ENCODE measurements at places on chromosomes 1 and 21.

DNA sequence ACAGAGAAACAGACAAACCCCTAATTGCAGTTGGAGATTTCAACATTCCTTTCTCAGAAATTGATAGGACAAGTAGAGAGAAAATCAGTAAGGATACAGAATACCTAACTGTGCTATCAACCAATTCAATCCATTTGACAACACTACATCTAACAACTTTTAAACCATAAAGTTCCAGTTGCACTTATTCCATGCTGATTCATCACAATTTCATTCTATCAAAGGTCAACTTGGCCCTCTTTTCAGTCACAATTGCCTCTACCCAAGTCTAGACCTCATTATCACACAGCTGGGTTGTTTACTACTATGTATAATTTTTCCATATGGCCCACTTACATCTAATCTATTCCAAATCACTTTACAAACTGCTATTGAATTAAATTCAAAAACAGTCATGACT lies 19.8 kb upstream of the DESI2 start:
- no peak for DNase-seq

DNA sequence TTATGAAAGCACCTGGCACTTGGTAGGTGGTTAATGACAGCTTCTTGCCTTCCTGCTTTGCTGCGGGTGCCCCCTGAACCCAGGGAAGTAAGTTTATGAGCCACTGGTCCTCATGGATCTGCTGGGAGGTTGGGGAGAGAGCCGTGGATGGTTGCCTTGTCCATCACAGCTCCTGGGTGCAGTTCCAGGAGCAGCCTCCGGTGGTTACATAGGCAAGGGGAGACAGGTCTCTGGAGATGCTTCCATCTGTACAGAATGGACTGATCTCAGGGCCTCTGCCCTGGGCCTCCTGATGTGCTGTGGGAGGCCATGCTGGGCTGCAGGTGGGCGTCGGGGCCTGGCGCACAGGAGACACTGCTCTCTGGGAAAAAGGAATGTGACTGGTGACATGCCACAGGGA lies 31.6 kb upstream of the ARHGEF10L start:
- DNase-seq = no peak

- DNase-seq = no peak
These were observed 258.0 kb downstream of the FMN2 start for GRCh38 chr1:240349695-240350094.

- no peak for DNase-seq
These were observed 18.3 kb downstream of the KCNC4 start for GRCh38 chr1:110228381-110228780.

GRCh38 chr1:97500760-97501159 lies 420.1 kb downstream of the DPYD start:
- no peak for DNase-seq

DNA sequence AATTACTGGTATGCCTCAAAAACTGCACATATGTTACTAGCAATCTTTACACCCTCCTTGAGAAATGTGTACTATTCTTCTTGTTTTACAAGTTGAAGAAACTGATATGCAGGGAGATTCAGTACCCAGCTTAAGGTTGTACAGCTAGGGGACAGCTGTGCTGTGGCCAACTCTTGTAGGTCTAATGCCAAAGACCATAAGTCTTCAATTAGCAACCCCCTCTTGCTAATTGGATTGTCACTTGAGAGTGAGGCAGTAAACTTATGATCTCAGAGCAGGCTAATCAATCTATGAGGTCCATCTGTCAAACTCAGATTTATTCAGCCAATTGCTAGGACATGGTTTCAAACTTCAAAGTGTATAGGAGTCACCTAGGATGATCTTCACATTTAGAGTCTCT lies 492.0 kb upstream of the USP24 start:
- DNase-seq = no peak

DNA sequence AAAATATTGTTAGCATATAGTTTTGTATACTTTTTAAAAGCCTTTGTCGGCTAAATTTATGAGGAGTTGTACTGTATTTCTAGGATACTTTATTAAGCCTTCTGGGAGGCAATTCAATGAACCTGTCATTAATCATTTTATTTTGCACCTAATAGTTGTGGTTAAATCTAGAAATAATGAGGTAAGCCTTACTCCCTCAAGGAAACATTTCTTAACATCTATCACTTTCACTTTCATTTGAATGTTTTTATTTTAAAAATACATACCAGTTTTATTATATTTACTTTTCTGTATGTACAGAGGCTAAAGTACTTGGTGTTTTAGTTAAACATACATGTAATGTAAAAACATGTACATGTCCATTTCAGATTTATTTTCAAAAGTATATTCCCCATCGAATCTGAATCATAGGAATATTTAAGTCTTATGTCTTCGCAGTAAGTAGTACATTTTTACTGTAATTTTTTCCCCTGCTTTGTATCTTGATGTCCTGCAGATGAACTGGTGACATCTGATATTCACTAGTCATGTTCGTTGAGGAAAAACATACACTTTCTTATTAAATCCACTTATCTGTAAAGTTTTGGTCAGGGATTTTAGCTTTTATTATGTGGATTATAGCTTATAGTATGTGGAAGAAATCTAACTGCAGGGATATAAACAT lies 82.8 kb downstream of the DISP1 start:
- DNase-seq = no peak

DNA sequence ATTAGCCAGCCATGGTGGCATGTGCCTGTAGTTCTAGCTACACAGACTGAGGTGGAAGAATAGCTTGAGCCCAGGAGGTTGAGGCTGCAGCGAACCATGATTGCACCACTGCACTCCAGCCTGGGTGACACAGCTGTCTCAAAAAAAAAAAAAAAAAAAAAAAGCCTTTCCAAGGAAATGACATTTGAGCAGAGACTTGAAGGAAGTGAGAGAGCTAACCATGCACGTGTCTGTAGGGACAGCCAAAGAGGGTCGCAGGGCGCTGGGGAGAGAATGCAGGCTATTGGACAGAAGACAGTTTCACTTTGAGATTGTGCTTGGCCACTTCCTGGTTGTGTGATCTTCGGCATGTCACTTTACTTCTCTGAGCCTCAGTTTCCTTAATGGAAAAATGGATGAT lies 6.8 kb downstream of the HCRTR1 start:
- DNase-seq = peak; percentile 16

- DNase-seq = no peak
These were observed 24.2 kb upstream of the BACE2 start for GRCh38 chr21:41143596-41144325.

GRCh38 chr1:68157416-68157815 lies 74.9 kb downstream of the WLS start:
- peak; percentile 14 for DNase-seq

DNA sequence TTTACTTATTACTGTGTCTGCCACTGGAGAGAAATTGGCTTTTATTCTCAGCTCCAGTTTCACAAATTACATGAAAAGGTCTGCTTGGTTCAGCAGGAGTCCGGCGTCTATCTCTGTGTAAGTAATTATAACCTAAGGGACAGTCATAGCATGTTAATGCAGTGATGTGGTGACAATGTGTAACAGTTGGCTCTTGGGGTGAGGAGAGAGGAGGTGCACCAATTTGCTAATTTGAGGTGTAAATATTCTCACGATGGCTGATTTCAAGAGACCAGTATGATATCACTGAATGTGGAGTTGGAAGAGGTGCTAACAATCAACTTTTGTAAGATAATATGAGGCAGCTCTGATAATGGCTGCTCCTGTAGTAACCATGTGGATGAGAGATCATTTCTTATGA lies 86.1 kb downstream of the CTH start:
- no peak for DNase-seq

DNA sequence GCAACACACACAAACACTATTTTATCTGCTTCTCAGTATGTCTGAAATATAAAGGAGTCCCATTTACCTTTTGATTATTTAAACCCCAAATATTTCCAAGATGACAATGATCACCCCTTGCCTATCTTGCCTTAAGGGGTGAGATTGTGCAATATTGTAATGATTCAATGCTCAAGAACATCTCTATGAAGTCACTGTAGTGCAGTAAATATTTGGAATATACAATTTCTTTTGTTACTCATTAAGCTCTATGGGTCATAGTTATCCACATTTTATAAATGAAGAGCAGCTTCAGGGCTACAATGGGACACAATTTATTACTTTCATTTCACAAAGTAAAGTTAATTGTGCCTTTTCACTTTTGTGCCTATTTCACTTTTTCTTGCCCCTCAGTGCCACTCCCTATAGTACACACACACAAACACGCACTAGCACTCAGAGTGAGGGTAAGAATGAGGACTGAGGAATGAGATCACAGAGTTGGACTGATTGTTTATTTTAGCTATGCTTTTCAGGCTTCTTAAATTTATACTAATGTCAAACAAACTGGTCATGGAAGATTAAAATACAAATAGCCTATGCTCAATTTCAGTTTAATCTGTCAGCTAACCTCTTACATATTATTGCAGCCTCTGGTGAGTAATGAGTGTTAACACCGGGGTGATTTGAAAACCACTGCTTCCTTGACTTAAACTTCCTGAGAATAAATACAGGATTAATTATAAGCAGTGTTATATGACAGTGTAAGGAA lies 521.0 kb upstream of the B3GALT2 start:
- no peak for DNase-seq

- DNase-seq = no peak
These were observed 1.3 kb downstream of the PLD5 start for GRCh38 chr1:242522996-242523718.

DNA sequence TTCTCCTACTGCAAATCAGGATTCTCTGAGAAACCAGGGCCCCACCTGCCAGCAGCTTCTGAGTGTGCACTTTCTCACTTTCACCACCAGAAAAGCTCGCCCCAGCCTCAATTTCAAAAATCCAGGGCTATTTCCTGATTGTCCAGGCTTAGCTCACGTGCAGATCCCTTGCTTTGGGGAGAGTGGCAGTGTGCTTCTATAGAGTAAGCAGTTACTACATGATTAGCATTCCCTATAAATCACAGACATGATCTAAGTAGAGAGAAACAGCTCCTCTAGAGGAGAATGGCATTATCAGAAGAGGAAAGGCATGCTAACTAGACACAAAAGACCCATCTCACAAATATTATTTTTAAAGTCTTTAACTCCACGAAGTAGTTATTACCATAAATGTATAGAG lies 456.0 kb upstream of the PKN2 start:
- no peak for DNase-seq
